Stimulated activated CD8-positive, alpha-beta memory T cell treated with anti-CD3 and anti-CD28 coated beads, Interleukin-4, amount 100 ng/mL, for 1 hour (primary cell): ENCODE measurements at places on chromosomes 13 and 19.
A peak's percentile ranks its signal among the peaks of the same experiment; 100 is the strongest.

GRCh38 chr13:113639616-113640262 is 18.3 kb downstream of the ATP4B start:
- DNase-seq = no peak

DNA sequence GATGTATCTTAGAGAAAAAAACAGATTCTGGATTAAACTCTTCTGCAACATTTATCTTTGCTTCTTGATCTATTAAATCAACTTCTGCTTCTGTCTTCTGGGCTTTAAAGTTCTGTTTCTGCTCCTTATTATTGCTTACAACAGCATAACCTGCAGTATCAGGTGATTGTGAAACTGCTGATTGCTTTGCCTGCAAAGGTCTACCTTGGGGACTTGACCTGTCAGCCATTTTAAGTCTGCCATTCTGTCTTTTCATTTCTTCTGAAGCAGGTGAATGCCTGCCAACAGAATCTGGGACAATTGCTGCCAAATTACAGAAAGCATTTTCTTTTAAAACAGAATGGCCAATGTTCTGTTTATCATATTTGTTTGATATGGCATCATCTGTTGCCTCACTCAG is 31.1 kb downstream of the TEX30 start:
- no peak for DNase-seq

DNA sequence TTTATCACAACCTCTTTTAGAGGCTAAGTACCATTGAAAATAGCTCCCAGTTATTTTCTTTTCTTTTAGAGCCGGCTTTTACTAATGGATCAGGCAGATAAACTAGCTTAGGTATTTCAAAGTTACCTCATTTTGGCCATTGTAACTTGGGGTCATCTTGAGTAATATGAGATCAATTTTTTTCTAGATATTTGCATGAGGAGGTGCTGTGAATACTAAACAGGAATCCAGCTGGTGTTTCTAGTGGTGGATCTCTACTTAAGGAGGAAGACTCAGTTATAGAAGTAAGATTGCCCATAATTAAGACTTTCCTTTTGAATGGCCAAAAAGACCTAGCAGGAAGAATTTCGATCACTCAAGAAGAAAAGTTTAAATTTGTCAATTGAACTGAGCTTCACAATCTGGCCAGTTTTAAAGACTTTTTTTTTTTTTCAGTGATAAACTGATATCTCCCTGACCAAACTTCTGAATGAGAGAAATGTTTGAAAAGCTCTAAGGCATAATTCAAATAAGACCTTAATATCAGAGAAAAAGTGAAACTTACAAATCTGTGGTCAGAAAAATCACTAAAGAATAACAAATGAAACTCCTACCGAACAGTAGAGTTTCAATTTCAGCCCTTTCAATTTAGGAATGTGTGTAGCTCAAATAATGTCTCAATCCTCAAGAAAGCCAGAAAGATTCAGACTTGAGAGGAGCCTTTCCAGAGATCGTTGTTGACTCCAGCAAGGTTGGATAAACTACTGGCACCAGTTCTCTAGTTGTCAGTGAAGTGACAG is 11.6 kb upstream of the NAA16 start:
- no peak for DNase-seq

DNA sequence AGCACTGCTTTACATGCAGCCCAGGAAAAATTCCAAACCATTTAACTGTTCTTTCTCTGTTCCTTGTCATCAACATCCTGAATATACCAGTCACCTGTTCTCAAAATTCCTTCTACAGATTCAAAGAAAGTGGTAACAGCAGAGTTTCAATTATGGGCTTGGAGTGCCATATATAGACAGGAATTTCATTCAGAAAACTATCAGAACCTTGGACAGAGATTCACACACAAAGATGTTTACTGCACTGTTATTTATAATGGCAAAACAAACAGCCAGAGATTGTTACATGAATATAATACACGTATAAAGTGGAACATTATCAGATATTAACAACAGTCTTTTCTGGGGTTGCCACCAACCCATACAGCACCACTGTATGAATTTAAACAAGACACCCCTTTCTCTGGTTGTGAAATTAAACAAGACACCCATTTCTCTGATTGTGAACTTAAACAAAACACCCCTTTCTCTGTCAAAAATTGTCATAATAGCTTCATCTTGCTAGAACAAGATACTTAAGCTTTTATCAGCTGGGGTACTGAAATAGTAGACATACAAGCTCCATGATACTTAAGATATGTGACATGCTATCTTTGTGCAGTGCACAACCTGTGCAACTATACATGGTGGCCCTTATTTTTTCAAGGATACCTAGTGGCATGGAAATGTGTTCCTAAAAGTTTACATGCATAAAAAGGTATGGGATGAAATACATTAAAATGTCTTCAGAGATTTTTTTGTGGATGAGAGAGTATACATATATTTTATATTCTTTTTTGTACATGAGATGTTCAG is 12.6 kb downstream of the CACNA1A start:
- no peak for DNase-seq

DNA sequence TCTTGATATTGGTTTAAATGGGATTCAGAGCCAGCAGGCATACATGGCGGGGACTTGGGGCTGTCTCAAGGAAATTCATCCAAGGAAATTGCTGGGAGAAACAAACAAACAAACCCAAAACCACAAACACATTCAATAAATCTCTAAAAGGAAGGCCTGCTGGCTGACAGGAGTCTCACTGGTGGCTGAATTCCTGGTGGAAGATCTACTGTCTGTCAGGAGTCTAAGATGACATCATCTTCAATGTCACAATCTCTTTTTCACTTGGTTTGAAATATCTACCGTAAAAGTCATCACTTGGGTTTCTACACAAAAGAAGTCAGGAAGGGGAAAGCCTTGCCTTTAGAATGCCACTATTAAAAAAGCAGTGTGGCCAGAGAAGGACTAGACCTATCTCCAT is 87.9 kb downstream of the KLF5 start:
- no peak for DNase-seq

DNA sequence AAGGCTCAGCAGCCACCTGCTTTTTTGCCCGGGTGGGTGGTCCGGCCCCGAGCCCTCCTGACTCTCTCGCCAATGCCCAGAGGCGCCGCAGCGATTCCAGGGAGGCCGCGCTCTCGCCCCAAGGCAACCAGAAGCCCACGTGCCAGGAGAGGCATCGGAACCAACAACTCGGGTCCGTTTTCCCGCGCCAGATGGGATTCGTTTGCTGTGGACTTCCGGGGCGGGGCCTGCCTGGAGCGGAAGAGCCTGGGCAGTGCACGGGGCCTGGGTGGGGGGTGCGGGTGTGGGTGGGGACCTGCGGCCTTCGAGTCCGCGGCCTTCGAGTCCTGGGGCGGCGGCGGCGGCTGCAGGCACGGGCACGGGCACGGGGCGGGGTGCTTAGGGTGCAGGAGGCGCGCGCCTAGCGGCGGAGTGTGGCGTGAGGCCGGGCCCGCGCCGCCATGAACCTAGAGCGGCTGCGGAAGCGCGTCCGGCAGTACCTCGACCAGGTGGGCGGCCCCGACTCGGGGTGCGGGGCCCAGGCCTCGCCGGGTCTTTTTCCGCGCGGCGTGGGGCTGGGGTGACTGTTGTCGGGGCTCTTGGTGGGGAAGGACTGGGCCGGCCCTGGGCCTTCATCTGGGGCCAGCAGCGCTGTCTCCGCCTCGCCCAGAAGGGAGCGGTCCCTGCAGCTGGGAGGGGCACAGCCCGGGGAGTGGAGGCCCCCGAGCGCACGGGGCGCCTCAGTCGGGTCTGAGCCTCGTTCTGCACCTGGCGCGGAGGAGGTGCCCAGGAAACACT is at the start of gene CDC16:
CDC16 (plus strand) TSS at position 253 of the 777 bp plus-strand sequence; CDS start at position 441, 188 bp downstream.
- DNase-seq = peak; percentile 56

GRCh38 chr19:55345818-55346724 is 6.4 kb downstream of the KMT5C start:
- DNase-seq = no peak

DNA sequence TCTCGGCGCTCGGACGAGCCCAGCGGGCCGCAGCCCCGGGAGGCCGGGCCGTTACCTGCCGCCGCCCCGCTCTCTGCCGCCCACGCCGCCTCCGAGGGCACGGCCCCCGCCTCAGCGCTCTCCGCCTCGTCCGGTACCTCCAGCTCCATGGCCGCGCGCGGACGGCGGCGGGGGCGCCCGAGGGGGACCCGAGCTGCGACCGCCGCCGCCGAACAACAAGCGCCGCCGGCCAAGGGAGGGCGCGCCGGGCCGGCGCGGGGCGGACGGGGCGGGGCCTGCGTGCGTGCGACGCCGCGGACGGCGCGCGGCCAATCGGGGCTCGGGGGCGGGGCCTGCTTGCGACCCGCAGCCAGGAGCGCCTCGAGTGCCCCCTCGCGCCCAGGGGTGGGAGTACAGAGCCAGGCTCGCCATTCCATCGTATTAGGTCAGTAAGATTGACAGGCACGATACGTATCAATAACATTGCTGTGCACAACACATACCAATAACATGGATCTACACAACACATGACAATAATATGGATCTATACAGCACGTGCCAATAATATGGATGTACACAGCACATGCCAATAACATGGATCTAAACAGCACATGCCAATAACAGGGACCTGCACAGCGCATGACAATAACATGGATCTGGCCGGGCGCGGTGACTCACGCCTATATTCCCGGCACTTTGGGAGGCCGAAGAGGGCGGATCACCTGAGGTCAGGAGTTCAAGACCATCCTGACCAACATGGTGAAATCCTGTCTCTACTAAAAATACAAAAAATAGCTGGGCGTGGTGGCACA is at the start of gene PIP5K1C:
PIP5K1C (minus strand) TSS at position 227 of the 791 bp plus-strand sequence; CDS start at position 149, 78 bp downstream.
- DNase-seq = peak; percentile 87

DNA sequence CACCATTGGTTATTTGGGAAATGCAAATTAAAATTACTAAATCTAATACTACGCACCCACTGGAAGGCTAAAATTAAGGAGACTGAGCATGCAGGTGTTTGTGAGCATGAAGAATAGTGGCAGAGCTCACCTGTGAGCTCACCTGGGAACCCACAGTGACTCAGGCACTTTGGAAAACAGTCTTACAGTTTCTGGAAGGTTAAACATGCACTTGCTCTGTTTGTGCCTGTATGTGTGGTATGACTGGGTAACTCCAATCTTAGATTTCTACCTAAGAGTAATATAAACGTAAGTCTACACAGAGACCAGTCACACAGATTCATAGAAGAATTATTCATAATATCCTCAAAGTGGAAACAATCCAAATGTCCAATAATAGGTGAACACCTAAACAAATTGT is 318.8 kb downstream of the ATP8A2 start:
- DNase-seq = no peak

DNA sequence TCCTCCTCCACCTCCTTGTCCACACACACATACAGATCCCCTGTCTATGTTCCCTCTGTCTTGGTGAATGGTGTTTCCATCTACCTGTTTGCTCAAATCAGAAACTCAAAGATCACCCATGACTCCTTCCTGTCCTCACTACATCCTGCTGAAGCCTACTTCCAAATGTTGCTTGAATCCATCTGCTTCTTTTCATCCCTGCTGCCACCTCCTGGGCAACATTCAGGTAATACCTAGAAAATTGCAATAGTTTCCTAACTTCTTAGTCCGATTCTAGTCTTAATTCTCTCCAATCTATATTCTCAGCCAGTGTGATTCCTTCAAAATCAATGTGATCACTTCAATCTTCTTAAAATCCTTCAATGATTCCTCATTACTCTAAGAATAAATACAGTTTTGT is 155.5 kb upstream of the STARD13 start:
- no peak for DNase-seq

- DNase-seq = no peak
Observed at GRCh38 chr19:33797802-33798671, 1.4 kb downstream of the KCTD15 start.

GRCh38 chr19:29211562-29212355 is 1.2 kb downstream of the UQCRFS1 start:
- no peak for DNase-seq

DNA sequence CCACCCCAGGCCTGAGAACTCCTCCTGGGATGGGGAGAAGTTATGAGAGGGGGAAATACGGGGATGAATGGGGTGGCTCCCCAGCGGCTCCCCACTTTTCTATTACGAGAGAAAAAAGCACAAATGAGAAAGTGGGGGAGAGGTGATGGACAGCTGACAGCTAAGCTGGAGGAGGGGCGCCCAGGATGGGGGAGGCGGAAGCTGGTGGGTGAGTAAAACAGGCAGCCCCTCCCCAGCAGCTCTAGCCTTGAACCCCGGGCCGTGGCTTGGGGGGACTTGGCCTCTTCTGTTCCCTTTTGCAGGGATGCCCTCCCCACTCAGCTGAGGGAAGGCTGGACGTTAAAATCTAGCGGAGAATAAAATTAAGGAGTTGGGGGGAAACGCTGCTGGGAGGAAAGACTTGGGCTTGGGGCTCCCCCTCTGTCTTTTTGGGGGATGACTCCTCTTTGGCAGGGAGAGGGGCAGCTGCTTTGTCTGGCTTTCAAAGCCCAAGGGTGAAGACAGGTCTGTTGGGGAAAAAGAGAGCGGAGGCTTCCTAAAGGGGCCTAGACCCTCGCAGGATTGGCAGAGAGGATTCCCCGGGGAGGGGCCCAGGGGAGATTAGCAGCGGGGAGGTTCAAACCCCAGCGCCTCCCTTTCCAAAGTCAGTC is 1.4 kb upstream of the SAMD1 start:
- DNase-seq = no peak

DNA sequence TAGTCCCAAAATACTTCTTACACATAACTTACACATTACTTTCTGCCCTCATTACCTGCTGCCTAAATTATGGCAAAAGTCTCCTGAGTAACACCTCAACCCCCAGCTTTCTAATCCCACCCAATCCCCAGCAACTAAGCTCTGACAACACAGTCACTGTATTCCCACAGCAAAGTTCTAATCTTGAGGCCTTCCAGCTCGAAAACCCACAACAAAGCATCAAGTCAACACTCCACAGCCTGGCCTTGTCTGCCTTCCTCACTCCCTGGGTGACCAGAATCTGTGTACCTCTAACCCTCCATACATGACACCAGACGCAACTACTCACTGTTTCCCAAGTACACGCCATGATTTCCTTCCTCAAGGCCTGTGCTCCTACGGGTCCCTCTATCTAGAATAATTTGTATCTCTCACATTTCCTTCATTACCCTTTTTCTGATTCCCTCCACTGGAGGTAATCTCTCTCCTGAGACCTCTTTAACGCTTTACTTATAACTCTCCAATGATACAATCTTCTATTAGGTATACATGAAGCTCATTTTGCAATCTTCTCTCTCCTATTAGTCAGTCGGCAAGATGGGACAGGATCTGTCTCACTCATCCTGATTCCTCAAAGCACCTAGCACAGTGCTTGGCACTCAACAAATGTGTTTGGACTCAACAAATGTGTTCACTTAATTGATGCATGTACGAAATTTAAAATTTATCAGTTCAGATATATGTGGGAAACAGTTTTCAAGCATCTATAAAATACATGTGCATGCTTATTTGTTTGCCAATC is 87.6 kb upstream of the DOCK9 start:
- DNase-seq = no peak

- no peak for DNase-seq
Observed at GRCh38 chr13:31930901-31931522, 100.6 kb upstream of the FRY start.

- no peak for DNase-seq
Observed at GRCh38 chr13:109312399-109312798, 474.0 kb downstream of the IRS2 start.
